ENCODE measurements at places on chromosomes 5 and 9.

DNA sequence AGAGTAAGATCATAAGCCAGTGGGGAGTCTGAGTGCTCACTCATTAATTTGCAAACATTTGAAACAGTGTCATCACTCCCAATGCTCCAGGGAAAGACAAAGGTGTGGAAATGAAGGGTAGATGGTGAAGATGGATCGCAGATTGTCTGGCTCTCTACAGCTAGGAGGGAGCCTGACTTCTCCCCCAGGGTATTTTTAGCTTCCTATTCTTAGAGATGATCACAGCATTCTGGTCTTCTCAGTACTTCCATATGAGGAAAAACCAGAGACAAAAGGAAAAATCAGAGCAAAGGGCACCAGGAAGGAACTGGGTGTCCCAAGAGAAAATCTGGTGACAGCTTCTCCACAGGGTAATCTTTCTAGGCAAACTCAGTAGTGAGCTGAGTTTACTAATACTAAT, 401.9 kb upstream of the GRIA1 start:
- no peak for DNase-seq

- DNase-seq, result no peak
These were observed 16.1 kb upstream of the FKTN start for GRCh38 chr9:105541838-105542237.

GRCh38 chr9:23542438-23542837, 283.6 kb downstream of the ELAVL2 start:
- DNase-seq, result no peak

- no peak for DNase-seq
These were observed 73.0 kb downstream of the MRPS27 start for GRCh38 chr5:72246954-72247442.

DNA sequence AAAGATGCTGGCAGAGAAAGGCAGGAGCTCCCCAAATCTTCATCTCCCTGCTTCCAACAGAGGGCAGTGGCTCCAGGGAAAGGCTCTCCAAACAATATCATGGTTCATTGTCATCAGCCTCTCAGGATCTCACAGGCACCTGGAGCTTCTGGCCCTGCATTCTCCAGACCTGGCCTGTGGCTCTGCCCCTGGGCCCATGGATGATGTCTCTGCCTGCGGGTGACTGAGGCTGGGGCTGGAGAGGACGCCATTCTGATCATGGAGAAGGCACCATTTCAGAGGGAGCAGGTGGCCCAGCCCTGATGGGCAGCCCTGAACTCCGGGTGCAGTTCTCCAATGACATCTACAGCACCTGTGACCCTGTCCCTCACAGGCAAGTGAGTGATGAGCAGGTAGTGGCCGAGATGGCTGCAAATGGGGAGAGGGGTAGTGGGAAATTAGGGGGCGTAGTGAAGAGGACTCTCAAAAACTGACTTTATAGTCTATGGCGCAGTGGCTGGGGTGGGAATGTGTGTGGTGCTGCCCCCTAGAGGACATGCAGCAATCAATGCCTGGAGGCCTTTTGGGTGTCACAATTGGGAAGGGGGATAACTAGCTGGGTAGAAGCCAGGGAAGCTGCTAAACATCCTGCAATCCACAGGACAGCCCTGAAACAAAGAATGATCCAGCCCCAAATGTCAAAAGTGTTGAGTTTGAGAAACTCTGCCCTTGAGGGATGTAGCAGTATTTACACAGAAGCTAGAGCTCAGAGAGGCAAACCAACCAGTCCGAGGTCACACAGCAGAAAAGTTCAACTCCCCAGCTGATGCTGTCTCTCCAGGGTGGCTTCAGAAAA, 3.2 kb downstream of the SH3PXD2B start:
- peak; percentile 10 for DNase-seq

- no peak for DNase-seq
These were observed 1.6 kb downstream of the LMX1B start for GRCh38 chr9:126615245-126615790.

DNA sequence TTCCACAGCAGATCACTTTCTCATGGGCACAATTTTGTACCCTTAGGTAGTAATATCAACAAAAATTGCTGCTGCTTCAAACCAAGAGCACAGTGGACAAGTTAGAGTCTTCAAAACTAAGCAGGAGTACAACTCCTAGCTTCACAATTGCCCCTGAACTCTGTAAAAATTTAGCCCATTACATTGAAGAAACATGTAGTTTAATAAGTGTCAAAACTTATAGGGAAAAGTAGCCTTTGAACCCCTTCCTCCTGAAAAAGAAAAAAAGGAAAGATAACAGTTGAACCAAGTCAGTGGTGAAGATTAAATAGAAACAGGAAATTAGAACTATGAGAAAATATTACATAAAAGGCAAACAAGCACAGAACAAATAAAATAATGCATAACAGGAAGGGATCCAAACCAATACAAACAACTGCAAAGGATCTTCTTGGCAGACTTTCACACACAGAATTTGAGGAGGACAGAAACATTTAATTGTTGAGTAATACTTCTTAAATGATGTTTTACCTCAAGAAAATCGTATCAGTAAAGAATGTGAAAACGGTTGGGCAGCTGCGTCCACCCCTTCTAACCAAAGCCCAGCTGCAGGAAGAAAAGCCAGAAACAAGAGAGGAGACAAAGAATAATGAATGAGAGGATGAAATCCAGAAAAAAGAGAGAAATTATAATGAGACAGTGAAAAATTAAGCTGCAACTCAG, 636.0 kb downstream of the NR2F1-AS1 start:
- no peak for DNase-seq

DNA sequence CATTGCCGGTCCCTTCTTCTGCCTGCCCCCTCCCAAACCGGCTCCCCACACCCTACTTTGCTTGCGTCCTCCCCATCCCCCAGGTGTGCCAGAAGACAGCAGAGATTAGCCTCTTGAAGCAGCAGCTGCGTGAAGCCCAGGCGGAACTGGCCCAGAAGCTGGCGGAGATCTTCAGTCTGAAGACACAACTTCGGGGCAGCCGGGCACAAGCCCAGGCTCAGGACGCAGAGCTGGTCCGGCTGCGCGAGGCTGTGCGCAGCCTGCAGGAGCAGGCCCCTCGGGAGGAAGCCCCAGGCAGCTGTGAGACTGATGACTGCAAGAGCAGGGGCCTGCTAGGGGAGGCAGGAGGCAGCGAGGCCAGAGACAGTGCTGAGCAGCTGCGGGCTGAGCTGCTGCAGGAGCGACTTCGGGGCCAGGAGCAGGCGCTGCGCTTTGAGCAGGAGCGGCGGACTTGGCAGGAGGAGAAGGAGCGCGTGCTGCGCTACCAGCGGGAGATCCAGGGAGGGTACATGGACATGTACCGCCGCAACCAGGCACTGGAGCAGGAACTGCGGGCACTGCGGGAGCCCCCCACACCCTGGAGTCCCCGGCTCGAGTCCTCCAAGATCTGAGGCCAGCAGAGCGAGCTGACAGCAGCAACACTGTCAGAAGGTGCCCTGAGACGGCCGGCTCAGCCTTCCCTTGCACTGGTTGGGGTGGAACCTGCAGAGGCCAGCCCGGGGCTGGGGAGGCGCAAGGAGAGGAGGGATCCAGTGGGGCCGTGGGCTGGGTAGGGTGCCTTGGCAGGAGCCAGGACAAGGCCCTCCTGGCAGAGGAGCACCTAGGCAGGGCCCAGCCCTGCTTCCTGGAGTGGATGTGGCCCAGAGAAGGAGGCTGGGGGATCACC, 8.3 kb downstream of the N4BP3 start:
- no peak for DNase-seq

- no peak for DNase-seq
These were observed 85.2 kb downstream of the MUSK start for GRCh38 chr9:110753731-110754231.

DNA sequence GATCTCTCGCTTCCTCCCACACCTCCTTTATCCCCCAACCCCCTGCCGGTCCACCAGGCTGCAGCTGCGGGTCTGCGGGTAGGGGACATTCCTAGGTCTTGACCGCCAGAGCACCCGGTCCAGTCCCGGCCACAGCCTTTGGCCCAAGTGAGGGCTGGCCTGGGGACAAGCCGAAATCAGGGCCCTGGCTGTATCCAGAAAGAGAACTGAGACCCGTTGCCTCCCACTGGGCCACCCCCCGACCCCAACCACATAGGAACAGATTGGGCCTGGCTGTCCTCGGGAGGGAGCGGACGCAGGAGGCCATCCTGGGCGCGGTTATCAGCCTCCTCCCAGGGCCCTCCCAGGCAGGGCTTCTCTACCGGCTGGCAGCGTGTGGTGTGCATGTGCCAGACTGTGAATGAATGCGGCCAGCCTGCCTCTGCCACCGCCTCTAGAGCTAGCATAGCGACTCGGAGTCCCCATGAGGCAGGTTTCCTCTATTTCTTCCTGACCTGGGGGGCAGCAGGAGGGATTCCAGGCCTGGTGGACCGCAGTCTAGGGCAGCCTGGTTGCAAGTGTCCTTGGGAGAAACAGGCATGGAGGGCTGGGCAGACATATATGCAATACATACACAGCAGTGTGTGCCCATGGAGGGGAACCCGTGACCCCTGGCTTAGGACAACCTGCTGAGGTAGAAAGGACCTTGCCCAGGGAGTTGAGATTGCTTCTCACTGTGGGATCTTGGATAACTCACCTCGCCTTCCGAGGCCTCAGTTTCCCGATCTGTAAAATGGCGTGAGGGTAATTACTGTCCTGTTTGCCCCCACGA, 1.2 kb downstream of the N4BP3 start:
- peak; percentile 38 for DNase-seq
